AG08396 (cell line): ENCODE measurements at places on chromosomes 5 and 9.

- DNase-seq, result no peak
Observed at GRCh38 chr9:87537625-87538024, 40.0 kb downstream of the DAPK1 start.

DNA sequence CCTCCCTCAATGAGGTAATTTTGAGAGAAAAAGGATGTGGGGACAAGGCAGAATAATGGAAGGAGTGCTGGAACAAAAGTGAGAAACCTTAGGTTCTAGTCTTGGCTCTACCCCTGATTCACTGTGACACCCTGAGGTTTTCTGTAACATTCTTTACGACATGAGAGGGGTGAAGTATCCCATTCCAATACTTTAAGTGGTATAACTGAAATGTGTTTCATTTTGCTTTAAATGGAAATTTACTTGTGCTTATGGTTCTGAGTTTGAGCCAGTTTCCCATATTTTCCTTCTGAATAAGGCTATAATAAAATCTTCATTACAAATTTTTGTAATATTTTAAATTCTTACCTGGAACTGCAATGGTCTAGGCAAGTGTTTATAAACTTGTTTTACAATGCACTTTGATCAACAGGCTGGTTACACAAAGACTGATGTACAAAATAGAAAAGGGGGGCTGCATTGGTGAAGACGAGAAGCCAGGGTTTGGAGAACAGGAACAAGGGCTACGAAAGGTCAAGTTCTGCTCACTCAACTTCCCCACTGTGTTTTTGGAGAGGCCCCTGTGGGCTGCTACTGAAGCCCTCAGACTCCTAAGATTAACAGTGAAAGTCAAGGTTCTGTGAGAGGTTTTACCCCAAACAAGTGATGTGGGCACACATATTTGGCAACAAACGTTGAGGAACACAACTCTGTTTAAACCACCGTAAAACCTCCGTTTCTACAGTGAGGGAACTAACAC, 171.9 kb upstream of the ELL2 start:
- no peak for DNase-seq

DNA sequence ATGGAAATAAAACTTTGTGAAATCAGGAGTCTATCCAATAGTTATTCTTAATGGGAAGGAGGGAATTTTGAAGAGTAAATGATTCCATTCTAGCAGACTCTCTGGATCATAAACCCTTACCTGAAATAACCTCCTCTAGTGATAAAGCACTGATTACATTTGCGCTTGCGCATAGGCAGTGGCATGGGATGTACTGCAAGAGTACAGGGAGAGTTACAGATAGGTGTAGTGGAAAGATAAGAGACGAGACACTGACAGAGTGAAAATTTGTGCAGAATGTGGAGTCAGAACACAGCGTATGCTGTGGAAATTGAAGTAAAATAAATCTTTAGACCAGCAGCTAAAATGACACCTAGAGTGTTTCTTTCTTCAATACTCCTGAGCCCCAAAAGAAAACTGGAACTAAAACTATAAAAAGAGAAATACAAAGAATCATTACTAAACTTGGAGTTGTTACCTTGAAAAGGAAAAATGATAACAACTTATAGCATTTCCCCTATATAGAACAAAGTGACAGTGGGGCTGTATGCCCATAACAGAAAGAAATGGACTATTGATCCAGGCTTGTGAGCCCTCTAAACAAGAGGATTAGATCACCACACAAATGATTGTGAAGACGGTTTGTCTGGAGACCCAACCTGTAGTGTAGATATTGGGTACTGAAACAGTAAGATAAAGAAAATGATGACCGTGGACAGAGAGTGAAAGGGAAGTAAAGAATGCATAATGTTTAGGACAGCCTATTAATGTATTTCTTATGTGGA, 1471.2 kb upstream of the NUDT12 start:
- no peak for DNase-seq

DNA sequence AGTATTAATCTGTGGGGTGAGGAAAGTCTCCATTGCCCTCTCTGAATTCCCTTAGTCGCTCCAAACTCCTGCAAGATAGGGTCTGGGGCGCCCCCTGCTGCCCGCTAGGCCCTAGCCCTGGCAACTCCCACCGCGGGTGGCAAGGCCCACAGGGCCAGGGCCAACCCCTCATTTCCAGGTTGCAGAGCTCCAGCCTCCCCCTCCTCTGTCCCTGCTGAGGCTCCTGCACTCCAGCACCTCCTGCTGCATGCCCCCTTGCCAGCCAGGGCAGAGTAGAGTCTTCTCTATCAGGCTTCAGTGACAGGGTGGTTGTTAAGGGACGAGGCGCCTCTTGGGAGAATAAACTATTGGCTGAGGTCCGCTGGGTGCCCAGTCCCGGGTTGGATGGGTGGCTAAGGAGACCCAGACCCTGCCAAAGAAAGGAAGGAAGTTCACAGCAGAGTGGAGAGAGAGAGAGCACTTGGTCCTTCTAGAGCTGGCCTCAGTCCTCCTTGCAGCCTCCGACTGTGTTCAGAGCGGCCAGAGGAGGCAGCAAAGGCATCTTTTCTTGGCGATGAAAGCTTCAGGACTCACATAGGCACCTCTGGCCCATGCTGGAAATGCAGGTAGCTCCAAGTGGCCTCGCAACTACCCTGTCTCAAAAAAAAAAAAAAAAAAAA, 45.6 kb downstream of the SAR1B start:
- DNase-seq, result peak; percentile 85

DNA sequence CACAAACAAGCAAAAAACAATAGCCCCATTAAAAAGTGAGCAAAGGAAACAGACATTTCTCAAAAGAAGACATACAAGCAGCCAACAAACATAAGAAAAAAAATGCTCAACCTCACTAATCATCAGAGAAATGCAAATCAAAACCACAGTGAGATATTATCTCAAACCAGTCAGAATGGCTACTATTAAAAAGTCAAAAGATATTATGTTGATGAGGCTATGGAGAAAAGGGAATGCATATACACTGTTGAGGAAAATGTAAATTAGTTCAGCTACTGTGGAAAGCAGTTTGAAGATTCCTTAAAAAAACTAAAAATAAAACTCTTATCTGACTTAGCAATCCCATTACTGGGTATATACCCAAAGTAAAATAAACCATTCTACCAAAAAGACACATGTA, 28.7 kb upstream of the BARX1 start:
- no peak for DNase-seq

DNA sequence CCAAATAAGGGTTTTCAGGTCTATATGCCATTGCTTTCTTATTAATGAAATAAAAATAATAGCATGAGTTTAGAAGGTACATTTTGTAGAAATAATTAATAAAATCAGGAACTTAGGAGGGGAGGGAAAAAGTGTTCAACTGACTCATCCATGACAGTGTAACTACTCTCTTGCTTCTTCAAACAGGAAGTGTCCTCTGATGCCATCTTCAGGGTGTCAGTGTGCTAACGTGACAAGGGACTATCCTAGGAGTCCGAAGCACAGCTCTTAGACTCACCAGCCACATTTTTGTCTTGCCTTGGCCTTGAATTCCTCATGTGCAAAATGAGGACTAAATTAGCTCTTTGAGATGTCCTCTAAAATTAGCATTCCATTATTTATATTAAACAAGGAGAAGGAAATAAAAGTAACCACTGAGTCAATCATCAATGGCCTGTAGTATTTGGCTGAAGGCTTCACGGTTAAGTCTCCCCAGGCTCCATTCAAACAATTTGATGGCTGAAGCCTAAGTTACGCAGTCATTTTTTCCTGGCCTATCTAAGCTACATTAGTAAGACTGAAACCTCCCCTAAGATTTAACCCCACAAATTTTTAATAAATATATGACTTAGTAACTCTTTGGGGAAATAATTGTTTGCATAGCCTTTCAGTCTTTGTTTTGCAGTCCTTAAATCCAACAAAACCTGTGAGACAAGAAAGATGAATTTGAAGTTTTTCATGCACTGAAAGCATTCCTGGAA, 151.1 kb downstream of the ARL15 start:
- no peak for DNase-seq

DNA sequence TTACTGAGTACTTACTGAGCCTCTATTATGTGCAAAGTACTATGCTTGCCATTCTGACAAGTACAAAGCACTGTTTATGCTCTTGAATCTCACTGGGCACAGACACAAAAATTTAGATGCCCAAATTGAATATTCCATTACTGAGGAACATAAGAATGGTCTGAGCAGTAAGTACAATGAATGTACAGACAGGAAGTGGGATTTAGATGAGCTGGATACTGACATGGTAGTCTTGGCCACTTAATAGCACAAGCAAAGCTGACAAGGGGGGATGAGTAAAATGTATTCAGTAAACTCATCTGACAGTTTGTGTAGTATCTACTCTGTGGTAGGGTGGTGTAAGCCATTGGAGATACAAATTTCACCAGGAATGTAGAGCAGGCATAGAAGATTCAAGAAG, 132.4 kb downstream of the EFNA5 start:
- no peak for DNase-seq

- DNase-seq, result peak; percentile 21
Observed at GRCh38 chr5:160312960-160313727, 780 bp upstream of the CCNJL start.

DNA sequence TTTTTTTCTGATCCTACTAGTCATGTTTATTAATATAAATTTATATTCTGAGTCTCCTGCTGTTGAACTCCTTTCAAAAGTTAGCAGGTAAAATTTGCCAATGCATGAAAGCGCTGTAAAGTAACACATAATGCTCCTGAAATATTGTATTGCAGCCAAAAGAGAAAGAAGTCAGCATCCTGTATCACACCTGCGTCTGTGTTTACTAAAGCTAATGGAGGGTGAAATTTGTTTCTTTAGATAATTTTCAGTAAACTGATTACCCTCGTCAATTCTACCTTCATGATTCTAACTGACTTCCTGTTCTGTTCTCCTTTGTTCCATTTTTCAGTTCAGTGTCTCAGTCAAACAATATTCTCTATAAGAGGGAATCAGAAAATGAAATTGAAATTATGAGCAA, 415.4 kb downstream of the CDH9 start:
- DNase-seq, result no peak

DNA sequence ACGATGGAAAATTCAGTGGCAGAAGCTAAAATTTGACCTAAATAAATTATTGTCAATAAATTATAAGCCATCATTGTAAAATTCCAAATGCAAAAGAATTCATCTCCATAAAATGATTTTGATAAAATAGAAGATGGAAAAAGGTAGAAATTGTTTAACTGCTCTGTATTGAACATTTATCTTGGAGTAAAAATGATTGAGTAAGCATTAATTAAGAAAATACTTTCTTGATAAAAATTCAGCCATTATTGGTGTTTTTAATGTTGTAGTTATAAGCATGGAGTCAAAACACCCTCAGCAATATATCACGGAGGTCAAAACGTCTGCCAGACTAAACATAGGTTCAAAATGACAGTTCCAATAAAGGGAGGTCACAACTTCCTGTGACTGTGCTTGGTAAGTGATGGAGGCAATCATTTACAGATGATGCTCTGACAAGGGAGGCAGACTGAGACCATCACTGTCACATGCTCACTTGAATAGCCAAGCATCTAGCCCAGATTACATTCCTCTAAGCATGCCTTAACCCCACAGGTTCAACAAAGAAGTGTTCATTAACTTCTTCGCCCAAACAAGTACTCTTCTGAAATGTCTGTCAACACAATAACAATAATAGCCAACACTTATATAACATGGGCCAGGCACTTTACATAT, 69.5 kb downstream of the SH3TC2 start:
- no peak for DNase-seq

- DNase-seq, result peak; percentile 18
Observed at GRCh38 chr5:91419571-91420537, 36.7 kb upstream of the ARRDC3 start.

- no peak for DNase-seq
Observed at GRCh38 chr9:95496687-95497086, 20.1 kb downstream of the PTCH1 start.

DNA sequence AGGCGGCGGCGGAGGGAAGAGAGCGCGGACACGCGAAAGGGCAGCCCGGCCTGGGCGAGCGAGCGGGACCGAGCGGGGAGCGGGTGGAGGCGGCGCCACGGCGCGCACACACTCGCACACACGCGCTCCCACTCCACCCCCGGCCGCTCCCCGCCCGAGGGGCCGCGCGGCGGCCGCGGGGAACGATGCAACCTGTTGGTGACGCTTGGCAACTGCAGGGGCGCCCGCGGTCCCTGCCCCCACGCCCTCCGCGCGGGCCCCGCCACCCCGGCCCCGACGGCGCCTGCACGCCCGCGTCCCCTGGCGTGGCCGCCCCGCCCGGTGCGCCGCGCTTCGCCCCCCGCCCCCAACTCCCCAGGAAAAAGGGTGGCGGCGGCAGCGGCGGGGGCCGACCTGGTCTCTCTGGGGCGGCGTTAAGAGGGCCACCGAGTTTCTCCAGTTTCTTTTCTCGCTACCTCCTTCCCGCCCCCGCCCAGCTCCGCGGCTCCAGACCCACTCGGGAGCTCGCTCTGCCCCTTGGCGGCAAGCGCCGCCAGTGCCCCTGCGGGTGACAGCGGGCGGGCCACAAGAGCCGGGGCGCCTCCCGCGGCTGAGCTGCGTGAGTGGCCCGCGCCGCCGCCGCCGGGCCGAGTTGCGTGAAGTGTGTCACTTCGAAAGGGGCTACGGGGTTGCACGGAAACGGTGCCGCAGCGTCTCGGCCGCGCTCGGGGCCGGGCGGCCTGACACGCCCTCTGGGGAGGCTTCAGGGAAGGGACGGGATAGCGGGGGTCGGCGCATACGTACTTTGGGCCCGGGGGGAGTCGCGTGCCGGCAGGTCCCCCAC, at the start of gene NR3C1:
Gene NR3C1 (minus strand): TSS at position 94 of the 823 bp plus-strand sequence. CDS start 2,847 bp downstream, outside the sequence.
- peak; percentile 89 for DNase-seq

DNA sequence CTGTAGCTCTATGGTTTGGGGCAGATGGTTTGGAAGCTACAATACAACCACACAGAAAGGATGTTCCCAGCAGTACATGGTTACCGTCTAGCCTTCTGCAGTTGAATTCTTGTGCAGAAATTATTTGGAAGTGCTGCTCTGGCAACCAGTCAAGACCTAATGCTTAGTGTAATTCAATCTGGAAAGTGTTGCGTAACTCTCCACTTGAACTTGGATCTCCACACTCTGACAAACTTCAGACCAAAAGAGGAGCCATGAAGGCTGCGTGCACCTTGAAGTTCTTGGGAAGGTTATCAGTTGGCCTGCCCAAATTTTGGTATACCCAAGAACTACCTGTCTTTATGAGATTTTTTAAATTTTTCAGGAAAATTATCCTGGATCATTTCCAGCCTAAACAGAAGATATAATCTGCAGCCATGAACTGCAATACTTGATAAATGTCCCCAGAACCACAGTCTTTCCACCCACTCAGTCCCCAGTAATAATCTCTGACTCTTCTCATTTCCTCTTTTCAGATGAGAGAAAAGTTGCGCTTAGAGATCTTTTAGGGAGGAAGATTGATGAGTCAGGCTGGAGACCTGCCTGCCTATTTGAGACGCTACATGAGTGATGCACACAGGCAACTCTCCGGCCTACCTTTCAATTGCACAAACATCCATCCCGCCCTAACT, 159.9 kb downstream of the FANCC start:
- peak; percentile 43 for DNase-seq
